ENCODE measurements at places on chromosomes 13 and 19. TPM values are rescaled to one million over a fixed set of nuclear protein-coding genes. Genes with fewer than 3 reads are reported as not detected.

DNA sequence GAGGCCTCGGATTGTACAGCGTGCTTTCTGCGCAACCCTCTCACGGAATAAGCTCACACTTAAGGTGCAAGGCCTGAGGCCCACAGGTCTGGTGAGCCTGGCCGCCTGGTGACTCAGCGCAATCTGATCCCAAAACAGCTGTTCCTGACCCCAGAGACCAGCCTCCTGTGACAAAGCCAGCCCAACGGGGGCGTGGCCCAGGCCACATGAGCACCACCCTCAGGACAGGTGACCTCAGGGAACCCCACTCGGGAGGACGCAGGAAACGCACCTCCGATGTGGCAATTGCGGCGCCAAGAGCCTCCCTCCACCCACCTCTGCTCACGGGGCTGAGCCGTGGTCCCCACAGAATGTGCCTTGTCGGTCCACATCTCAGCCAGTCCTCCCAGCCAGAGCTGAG is 26.4 kb downstream of the GRTP1 start:
- no peak for DNase-seq

Gene ZFP28
- 3.0 TPM for polyA plus RNA-seq

Gene TBXA2R
- 2.3 TPM for polyA plus RNA-seq

- no peak for DNase-seq
Measured at GRCh38 chr13:84973661-84974060, 825.6 kb downstream of the SLITRK6 start.

DNA sequence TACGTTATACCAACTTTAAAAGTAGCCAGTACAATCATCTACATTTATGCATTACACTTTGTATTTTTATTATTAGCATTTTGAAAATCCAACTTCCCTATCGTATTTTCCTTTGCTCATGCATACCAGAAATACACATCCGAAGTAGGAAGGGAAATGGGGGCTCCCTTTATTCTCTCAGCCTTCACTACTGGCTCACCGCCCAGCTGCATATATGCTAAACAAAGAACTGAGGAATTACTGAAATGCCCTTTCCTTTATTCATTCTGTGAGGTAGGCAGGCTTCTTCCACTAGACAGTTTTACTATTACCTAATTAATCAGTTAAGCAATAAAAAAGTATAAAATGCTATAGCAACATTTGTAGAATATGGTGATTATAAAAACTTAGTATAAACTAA is 291.6 kb downstream of the KLF12 start:
- peak; percentile 37 for DNase-seq

- no peak for DNase-seq
Measured at GRCh38 chr19:47158367-47158791, 27.7 kb downstream of the SAE1 start.

DNA sequence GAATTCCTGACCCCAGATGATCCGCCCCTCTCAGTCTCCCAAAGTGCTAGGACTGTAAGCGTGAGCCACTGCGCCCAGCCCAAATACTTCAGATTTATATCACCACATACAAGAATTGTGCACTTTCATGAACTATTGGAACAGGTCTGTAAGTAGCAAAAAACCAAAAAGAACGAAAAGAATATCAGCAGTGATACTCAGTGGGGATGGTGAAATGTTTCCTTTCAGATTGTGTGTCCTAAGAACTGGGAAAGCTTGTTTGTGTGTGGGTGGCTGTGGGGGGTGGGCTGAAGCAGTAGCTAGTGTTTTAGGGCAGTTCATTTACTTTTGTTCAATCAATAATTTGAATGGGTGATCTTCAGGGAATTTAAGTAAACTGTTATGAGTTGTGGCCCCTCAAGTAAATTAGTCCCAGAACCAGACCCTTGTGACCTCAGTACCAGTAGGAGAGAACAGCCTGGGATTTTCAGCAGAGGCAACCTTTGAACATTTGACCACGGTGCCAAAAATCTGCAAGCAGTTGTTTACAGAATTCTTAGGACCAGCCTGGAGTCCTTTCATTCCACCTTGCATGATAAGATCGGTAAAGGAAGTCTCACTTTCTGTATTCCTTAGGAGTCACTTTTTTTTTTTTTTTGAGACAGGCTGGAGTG is 106.6 kb downstream of the LRCH1 start:
- DNase-seq: no peak

Gene C13orf42
- not detected for polyA plus RNA-seq

DNA sequence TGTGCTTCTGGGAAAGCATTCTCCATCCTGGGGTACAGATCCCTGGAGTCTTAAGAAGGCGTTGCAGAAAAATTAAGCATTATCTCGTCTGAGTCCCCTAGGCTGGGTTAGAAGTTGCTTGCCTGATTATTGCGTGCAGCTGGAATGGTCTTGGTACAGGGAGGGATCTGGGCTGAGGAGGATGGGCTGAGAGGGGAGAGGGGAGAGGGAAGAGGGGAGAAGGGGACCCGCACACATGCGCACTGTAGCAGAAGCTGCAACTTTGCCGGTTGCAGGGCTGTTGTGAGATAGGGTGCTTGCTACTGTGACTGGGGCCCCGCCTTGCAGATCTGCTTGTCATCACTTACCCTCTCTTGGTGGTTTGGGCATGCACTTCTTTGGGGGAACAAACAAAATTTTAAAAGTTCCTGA is 316.8 kb downstream of the DLEU7 start:
- no peak for DNase-seq

DNA sequence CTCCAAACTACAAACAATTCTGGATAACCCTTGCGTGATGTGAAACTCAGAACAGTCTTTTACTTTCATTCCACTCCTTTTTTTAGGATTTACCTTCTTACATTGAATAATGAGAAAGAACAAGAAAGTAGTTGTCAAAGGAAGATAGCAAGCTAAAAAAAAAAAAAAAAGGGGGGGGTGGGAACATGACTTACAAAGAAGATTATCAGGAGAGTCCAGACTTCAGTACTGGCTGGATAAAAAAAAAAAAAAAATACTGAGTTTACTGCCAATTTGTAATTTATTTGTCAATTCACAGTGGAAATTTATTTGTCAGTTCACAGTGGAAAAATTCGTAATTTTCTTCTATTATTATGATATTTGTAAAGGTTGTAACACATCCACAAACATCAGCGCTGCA is 792.4 kb upstream of the SLITRK5 start:
- no peak for DNase-seq

GRCh38 chr19:20162821-20163220 is 4.2 kb upstream of the ZNF486 start:
- DNase-seq: no peak

- DNase-seq: peak; percentile 16
Measured at GRCh38 chr19:45130888-45131615, 29.7 kb downstream of the NKPD1 start.

- DNase-seq: peak; percentile 49
Measured at GRCh38 chr13:37074703-37075102, 15.2 kb upstream of the SUPT20H start.

GRCh38 chr19:51698296-51698695 is 5.2 kb downstream of the SPACA6 start:
- peak; percentile 58 for DNase-seq

Gene MBD3L1
- not detected for polyA plus RNA-seq

DNA sequence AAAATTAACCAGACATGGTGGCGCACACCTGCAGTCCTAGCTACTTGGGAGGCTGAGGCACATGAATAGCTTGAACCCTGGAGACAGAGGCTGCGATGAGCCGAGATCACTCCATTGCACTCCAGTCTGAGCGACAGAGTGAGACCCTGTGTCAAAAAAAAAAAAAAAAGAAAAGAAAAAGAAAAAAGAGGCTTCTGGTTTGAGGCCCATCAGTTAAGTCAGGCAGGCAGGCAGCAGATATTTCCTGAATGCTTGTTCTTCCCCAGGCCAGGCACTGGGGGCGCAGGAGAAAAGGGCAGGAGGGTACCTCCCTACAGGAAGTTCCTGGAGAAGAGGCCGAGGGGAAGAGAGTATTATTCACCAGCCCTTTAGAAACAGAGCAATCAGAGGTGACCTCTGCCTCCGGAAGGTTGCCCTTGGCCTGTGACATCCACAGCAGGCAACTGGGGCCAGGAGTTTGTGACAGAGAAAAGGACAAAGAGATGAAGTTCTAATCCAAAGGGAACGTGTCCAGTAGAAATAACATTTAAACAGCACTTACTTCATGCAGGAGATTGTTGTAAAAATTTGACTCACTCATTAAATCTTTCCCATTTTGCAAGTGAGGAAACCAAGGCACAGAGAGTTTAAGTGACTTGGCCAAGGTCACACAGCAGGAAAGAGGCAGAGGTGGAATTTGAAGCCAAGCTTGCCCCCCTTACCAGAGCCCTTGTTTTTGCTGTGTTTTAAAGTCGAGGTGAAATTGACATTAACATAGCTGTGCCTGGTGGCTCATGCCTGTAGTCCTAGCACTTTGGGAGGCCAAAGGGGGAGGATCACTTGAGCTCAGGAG is 4.3 kb upstream of the RLN3 start:
- peak; percentile 44 for DNase-seq

DNA sequence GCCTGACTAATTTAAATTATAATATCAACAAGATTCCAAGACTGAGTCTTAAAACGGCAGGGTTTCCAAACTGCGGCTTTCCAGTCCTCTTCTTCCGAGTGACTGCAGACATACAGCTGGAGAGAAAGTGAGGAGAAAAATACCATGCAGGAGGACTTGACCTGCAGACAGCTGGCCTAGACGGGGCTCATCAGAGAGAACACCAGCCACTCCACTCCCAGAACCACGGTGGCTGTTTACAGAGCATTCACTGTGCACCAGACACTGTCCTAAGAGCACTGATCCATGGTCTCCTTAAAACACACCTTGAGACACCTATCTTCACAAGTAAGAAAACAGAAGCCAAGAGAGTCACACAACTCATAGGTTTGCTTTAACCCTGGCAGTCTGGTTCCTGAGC is 152.7 kb downstream of the MIPEP start:
- no peak for DNase-seq

- DNase-seq: peak; percentile 62
Measured at GRCh38 chr19:31340042-31341025, 8.9 kb downstream of the TSHZ3 start.

Gene OR7C1
- polyA plus RNA-seq: not detected

Gene HRC
- polyA plus RNA-seq: not detected

Gene CHST8
- not detected for polyA plus RNA-seq

Gene BEST2
- not detected for polyA plus RNA-seq

DNA sequence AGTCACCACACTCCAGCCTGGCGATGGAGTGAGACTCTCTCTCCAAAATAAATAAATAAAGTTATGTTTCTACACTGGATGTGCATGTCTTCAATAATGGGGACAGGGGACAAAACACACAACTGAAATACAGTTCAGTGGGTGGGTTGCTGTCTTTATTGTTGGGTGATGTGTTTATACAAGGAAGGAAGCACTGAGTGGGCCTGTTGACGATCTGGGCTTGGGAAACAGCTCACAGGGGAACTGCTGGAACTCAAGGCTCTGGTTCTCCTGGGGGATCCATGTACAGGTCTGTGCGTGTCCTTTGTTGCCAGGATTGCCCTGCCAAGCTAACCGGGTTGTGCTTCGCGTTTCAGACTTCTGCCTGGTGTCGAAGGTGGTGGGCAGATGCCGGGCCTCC is 18.9 kb downstream of the SPINT2 start:
- no peak for DNase-seq

Gene PALM3
- 0.52 TPM for polyA plus RNA-seq

- no peak for DNase-seq
Measured at GRCh38 chr13:84931264-84931663, 868.0 kb downstream of the SLITRK6 start.

Gene CADM4
- 4.9 TPM for polyA plus RNA-seq

Gene CEACAM8
- not detected for polyA plus RNA-seq

Gene ATP4B
- not detected for polyA plus RNA-seq

- DNase-seq: no peak
Measured at GRCh38 chr19:6064336-6065073, 45.8 kb downstream of the RFX2 start.

DNA sequence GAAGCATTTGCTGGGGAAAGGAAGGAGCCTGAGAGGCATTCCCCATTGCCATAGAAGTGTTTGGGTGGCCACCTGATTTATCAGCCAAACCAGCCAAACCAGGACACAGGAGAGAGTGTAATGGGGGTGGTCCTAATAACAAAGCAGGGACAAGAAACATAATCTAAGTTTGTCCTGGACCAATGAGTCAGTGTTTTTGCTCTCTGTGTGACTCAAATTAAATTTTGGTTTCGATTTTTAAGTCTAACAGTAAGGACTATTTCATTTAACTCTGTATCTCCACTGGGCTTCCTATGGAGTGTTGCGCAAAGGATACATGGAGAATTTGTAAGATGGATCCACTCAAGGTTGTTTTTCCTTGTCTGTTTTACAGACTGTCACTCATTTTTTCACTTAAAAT is 19.5 kb upstream of the TRPC4 start:
- peak; percentile 23 for DNase-seq

Gene ZNF653
- 10.3 TPM for polyA plus RNA-seq

Gene ZNF45
- 7.8 TPM for polyA plus RNA-seq

GRCh38 chr13:55219538-55219937 is 1921.2 kb upstream of the PRR20A start:
- DNase-seq: no peak

DNA sequence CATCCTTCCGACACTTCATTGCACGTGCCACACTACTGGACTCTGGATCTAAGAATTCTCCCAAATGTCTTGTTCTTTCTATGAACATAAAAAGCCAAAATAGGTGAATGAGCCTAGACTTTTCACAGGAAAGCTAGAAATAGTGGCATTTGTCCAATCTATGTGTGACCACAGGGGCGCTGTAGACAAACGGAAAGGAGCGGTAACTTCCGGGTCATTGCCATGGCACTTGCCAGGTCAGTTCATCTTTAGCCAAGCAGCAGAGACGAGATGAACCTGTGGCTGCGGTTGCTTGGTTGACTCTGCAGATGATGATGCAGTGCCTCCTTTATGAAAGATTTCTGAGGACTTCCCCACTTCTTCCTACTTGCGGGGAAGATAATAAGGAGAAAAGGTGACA is 65.6 kb downstream of the ADGRE1 start:
- no peak for DNase-seq

DNA sequence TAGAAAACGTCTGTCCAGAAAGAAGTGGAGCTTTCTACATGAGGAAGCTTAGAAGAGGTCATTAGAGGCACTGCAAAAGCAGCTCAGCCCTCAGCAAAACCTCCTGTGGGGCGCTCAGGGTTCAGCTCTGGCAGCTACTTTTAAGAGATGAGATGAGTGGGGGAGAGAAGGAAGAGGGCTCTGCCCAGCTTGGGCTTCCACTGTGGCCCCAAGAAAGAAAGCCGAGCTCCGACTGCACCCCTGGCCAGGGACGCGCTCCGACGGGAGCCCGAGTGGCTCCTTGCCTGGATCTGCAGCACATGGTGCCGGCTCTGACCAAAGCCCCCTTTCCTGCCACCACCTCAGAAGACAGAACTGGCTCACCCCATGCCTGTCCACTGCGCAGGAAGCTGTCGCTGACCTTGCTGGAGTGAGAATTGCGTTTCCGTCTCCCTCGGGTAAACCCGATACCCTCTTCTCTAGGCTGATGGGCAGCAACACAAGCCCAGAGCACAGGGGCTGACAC is 36.4 kb downstream of the NAXD start:
- DNase-seq: no peak

Gene TGFB1
- polyA plus RNA-seq: 27.8 TPM

GRCh38 chr13:41065078-41065477 is 3.8 kb downstream of the WBP4 start:
- peak; percentile 92 for DNase-seq

Data from IMR-90 (cell line).